Foreskin melanocyte (primary cell): ENCODE measurements at places on chromosomes 12 and 14.
A peak's percentile ranks its signal among the peaks of the same experiment; 100 is the strongest.

DNA sequence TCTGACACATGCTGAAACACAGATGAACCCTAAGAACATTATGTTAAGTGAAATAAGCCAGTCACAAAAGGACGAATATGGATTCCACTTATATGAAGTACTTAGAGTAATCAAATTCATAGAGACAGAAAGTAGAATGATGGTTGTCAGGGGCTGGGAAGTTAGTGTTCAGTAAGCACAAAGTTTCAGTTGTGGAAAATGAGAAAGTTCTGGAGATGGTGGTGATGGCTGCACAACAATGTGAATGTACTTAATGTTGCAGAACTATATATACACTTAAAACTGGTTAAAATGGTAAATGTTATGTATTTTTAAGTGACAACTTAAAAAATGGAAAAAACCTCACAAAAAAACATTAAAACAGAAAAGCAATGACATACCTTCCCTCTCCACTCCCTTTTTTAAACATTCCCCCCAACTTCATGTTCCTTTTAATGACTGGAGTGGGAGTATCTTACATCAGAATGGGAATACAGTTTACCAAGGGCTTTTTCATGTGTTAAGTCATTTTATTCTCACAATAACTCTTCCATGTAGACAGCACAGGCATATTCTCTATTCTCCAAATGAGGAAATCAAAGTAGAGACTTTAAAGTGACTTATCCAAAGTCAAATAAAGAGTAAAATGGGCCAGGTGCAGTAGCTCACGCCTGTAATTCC is 24.0 kb downstream of the BTBD7 start:
- DNase-seq = no peak

DNA sequence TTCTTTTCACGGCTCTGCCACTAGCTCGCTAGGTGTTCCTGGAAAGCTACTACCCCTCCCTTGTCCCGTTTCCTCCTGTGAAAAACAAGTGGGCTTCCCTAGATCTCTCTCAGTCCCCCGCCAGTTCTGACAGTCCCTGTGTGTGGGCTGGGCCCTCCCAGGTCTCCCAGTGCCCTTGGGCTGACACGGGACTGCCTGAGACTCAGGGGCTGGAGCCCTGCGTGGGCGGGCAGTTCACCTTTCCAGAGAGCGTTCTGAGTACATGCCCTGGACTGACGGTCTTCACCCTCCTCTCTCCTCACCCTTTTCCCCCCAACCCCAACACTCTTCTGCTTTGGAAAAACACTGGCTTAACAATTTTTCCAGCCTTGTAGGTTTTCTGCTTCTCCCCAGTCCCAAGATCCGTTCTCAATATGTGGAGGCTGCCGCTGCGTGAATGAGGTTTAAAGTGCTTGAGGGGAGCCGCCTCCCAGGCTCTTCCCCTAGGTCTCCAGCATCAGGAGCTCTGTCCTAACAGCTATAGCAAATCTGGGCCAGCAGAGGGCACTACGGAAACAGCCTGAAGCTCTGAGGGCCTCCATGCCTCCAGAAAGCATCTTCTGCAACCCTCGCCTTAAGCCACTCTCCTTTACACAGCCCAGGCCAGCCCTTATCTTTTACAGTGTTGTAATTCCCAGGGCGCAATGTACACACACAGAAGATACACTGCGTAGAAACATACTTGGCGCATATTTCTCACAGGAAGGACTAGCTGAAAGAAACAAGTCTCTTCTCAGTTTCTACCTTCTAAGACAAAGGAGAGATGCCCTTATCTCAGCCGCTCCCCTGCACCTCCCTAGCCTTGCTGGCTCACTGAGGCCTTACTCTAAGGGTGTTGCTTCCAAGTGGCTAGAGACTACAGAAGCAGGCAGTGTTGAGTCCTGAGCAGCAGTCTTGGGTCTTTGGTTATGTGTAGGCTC is 10.4 kb upstream of the DCD start:
- DNase-seq = peak; percentile 4

- DNase-seq = no peak
Observed at GRCh38 chr12:53664936-53665335, 10.9 kb downstream of the ATP5MC2 start.

- DNase-seq = no peak
Observed at GRCh38 chr14:24406416-24406815, 7.6 kb downstream of the NYNRIN start.

- no peak for DNase-seq
Observed at GRCh38 chr12:10559244-10559643, 53.6 kb downstream of the EIF2S3B start.

DNA sequence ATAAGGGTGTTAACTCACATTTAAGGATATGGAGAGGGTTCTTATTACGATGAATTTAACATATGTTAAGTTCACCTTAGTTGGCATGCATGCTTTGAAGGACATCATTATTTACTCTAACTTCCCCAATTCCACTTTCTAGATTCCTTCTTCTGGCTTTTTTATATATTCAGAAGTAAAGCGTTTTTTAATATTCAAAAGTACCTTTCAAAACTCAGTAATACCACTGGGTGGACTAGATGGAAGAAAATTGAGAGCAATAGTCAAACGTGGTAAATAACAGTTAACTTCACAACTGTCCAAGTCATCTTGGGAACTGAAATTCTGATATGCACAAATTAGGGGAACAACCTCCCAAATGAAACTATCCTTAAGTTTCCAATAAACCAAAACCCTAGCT is 9.1 kb downstream of the SINHCAF start:
- no peak for DNase-seq

GRCh38 chr12:116380108-116380507 is 102.6 kb upstream of the MED13L start:
- DNase-seq = no peak

- no peak for DNase-seq
Observed at GRCh38 chr12:52156757-52157565, 34.9 kb downstream of the KRT80 start.

GRCh38 chr14:100275214-100275613 is 31.0 kb downstream of the SLC25A29 start:
- no peak for DNase-seq

- DNase-seq = no peak
Observed at GRCh38 chr12:89995870-89996269, 287.2 kb upstream of the ATP2B1 start.

DNA sequence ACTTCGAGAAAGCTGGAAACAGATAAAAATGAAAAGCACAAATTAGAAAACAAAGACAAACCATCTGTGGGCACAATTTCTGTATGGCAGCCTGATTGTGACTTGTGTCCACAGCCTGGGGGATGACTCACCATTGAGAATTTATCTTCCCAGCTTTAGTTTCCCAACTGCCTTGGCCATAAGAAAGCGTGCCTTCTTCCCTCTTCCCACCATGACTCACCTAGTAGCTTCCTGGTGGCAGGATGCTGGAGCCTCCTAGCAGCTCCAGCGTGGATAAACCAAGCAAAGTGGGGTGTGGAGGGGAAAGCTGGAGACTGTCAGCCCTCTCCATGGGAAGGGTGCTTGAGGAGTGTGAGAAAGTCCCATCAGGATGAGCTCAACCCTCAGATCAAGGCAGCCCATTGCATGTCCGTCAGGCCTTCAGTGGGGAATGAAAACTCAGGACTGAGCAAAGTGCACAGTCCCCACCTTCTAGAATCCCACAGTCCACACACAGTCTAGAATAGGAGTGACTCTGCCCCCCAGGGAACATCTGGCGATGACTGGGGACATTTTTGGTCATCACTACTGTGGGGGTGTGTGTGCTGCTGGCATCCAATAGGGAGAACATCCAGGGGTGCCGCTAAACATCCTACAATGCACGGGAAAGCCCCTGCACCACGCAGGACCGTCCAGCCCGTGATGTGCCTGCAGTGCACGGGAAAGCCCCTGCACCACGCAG is 22.4 kb upstream of the SERPINA6 start:
- DNase-seq = peak; percentile 29

- DNase-seq = no peak
Observed at GRCh38 chr12:30517320-30517719, 178.3 kb downstream of the IPO8 start.

DNA sequence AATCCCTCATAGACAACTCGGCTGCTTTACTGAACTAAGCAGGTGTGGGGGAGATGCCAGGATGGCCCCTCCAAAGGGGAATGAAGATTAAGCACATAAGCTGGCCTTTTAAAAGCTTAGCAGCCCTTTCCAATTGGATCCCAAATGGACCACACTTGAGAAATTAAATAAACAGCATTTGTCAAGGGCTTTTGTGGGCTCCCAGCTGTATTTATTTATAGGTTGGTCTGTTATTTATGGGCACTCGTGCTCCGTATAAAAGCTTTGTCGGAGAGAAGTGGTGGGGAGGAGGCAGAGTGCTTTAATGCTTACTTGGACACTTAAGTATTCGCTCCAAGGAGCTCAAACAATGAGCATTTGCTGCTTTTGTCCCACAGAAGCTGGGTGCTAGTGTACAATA is 580.2 kb downstream of the MED13L start:
- DNase-seq = no peak

DNA sequence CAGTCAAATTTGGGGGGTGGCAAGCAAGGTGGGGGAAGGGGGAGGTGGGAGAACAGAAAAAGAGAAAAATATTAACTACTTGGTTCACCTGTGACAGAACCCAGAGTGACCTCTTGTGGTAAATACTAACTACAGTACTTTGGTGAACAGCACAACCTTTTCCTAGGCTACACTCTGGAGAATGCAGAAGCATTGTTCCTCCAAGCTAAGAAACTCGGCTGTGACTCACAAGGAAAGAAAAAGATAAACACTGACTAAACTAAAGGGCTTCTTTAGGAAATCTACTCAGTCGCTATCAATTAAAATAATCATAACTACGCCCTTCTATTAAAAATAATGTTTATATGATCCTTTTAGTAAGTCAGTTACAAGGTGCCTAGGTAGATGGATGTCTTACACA is 5.4 kb downstream of the KCNH5 start:
- no peak for DNase-seq

GRCh38 chr12:2833810-2834209 is 1.0 kb downstream of the NRIP2 start:
- no peak for DNase-seq

DNA sequence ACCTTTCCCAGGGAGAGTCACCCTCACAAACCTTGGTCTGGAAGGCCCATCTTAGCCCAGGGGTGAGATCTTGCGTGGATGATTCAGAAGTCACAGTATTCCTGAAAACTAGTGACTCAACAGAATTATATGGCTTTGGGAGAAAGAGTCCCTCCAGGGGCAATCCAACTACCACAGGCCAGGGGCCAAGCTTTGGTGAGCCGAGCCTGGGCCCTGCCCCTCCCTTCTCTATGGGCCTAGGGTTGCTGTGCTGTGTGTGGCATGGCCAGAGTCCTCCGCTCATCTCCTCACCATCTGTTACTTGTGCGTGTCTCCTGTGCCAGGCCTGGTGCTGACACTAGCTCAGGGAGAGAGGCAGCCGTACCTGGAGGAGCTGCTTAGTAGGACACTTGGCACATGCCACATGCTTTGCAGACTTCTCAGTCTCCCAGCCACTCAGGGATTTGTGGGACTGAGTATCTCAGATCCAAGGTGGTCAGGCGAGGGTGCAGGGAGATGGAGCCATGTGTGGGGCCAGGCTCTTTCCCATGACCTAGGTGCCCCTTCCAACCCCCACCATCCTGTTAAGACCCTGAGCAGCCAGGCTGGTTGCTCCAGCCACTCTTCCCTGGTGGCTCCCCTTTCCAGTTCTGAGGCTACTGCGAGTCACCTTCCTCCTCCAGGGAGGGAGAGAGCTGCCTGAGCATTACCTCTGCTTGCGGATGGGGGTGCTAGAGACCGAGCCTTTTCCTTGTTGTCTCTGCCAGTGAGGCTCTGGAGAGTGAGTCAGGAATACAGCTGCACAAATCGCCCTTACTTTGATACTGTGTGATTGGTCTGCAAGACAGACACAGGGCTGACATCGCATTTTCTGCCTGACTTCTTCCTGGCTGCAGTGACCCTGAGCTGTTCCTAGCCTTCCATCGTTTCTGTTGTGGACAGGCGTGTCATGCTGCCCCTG is 94.1 kb downstream of the SLC25A47 start:
- no peak for DNase-seq

DNA sequence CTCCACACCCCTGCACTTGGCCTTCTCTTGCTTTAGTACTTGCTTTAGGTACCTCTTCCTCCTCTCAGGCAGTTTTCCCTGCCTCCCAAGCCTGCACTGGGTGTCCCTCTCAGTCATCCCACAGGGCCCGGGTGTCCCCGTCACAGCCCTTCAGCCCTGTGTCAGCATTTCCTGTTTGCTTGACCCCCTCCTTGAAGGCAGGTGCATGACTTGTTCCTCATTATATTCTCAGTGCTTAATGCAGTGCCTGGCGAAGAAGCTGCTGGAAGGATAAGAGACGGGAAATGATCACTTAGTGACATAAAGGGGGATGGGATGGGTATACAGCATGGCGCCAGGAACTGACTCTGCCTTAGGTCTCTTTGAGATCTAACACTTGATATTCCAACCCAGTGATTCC is 61.5 kb downstream of the IQSEC3 start:
- no peak for DNase-seq

DNA sequence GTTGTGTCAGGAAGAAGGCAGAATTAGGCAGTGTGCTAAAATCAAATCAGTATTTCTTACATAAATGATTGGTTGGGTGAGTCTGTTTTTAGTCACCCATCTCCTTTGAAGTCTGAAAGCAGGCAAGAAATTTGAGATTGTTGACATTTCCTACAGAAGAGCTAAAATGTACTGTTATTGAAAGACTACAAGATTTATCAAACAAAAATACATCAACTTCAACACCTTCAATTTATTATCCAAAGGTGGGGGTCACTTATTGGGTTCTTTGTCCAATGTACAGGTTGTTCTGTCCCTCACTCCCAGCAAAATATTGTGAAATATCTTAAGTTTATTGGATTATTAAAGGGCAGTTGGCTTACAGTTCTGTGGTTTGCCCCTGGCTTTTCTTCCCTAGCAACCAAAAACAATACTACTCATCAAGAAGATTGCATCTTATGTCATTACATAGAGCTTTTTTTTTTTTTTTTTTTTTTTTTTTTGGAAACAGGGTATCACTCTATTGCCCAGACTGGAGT is 20.6 kb upstream of the PKP2 start:
- no peak for DNase-seq

GRCh38 chr12:998020-998874 is 7.2 kb downstream of the ERC1 start:
- DNase-seq = no peak

- no peak for DNase-seq
Observed at GRCh38 chr12:1355396-1355795, 239.0 kb downstream of the FBXL14 start.

- no peak for DNase-seq
Observed at GRCh38 chr14:75711105-75711795, 50.2 kb downstream of the TTLL5 start.

DNA sequence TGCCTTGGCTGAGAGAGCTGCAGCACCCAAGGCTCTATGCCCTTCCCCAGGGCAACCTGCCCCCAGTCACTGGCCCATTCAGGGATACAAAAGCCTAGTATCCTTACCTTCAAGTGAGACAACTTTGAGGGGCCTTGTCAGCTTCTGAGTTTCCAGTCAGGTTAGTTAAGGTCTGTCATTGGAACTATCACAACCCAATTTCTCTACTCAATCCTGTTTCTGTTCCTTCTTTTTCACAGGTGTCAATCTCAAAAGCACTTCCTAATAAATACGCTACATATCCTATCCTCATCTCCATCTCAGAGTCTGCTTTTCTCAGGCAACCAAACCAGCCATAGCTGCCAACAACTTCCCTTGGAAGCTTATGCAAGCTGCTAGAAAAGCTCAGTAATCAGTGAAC is 4.9 kb upstream of the PTGDR start:
- DNase-seq = no peak
